T-helper 17 cell (primary cell): ENCODE measurements at places on chromosomes 16 and 17.

DNA sequence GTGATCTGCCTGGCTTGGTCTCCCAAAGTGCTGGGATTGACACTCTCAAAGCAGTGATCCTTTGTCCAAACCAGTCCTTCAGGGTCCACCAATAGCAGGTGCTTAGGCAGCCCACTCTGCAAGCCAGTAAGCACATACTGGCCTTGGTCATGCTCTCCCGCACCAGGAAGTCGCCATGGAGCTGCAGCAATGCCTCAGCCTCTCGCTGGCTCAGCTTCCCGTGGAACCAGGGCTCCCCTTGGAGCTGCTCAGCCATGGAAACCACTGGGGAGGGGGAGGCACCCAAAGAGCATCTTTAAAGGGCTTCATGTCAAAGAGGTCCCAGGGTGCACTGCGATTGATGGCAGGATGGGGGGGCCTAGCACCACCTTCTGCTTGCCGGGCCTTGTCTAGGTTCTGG is 9.6 kb upstream of the UBTF start:
- no peak for DNase-seq

DNA sequence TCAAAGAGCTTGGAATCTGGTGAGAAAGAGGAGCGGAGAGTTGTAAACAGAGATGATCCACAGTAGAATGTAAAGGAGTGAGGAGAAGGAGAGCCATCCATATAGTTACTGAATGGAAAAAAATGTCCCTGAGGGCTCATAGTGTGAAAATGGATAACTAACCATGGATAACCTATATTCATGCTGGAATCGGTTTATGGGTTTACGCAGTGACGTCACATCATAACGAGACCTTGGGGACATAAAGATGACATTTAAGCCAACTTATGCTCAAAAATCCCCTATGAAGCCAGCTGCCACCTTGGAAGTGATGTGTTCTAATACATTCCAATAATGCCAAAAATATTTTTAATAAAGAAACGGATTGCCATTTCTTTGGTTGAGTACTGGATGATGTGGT is 22.5 kb downstream of the IRX6 start:
- DNase-seq, result no peak

DNA sequence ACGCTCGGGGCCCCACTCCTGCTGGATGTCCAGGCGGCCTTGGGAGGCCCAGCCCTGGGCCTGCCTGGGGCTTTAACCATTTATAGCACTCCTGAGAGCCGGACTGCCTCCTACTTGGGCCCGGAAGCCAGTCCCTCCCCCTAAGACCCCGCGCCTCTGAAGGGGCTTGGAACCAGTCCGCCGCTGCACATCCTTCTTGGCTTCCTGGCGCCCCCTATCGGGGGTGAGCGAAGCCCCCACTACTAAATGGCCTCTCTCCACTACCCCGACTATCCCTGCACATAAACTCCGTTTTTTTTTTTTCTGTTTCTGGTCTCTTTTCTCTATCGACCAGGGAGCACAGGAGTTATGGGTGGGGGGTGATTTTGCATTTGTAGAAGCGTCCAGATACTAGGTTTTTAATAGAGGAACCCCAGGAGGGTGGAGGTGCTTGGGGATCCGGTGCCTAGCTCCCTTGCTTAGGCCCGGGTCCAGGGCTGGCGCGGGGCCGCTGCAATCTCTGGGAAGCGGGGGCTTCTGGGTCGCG is 633 bp upstream of the NOL3 start:
- no peak for DNase-seq

DNA sequence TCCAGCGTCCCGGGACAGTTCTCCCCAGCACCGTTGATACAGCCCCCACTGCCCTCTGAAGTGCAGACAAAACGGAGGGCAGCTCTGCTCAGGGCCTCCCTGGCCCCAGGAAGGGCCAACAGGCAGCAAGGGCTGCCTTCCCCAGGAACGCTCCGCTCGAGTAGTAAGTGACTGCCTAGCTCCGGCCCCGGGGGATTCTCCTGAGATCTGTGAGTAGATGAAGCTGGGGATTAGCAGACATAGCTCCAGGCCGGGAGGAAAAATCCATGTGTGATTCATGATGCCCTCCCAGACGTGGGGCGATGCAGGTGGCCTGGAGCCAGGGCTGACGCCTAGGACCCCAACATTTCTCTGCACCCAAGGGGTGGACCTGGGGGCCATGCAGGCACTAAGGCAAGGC is 85.3 kb downstream of the ENGASE start:
- DNase-seq, result no peak

DNA sequence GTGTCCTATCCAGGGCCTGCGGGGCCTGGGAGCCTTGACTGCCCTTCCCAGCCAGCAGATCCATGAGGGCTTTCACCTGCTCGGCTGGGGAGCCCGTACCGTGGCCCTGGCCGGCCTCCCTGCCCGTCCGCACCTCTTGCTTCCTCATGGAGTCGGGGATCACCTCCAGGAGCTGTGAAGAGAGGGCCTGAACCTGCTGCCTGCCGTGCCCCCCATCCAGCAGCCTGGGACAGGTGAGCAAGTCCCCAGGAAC is 12.4 kb downstream of the NLRC3 start:
- DNase-seq, result no peak

- no peak for DNase-seq
Measured at GRCh38 chr17:67509390-67510287, 132.6 kb downstream of the PITPNC1 start.

GRCh38 chr17:61152898-61153297 is 246.7 kb upstream of the TBX2 start:
- DNase-seq, result no peak

DNA sequence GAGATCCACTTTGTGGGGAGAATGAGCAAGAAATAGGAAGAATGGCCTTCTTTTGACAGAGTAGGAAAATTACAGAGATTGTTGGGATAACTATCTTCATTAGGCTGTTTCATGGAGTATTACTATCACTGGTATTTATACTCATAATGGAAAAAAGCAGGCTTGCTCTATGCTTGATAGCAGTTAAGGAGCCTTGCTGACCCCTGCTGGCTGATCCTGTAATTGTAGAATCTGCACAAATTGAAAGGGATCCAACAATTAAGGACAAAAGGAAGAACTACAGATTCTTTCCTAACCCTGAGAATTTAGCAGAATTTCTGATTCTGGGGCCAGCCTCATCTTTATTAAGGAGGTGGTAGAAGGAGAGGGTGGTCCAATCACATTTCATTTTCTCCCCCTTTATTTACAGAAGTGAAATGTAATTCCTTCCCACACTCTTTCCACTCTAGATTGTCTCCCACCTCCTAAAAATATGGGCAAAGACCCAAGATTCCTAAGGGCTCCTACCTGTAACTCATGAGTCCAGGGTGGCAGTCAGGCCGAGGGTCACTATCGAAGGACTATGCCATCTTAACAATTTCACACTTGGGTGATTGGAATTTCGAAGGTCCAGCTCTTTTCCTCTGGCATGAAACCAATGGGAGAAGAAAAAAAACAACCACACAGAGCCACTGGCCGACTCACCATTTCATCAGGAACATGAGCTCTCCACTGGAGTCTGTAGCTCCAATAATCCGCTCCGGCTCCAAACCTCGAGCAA is 26.3 kb downstream of the NFE2L1 start:
- DNase-seq, result peak; percentile 45

- DNase-seq, result no peak
Measured at GRCh38 chr16:22132801-22133200, 29.5 kb upstream of the SDR42E2 start.

GRCh38 chr16:68219725-68220351 is 16.1 kb downstream of the ESRP2 start:
- no peak for DNase-seq

DNA sequence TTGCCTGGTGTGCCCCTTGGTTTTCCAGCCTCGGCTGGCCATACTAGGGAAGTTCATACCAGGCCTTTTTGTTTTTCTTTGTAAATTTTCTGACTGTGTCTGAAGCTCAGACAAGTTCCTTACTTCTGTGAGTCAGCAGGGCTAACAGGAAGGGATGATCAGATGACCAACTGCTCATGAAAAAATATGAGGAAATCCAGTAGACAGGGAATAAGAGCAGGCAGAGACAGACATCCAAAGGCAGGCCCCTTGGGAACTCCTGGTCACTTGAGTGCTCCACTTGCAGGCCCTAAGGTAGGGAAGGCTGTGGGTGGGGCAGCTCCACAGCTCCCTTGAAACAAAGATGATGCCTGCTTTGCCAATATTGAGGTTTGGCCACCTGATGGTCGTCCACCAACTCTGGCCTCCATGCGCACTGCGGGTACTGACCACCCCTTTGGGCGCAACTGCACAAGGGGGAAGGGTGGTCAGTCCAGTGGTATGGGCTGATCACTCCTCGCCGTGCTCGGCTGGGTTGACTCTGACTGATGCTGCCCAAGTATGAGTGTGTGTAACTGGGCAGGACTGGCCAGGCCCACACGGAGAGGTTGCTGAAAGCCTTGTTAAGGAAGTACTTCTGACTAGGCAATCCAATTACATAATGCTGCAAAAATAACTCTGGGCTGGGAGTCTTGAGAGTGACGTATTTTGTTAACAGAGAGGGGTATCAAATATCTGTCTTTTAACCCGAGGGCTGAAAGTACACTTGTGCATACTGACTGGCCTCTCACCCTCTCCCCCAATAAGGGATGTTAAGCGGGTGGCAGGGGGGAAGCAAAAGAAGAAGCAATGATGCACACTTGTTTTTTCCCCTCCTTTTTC is 20.8 kb upstream of the ZFHX3 start:
- DNase-seq, result no peak

GRCh38 chr17:80474231-80474960 is 2.0 kb downstream of the NPTX1 start:
- no peak for DNase-seq

- no peak for DNase-seq
Measured at GRCh38 chr16:85078952-85079351, 33.3 kb downstream of the CIBAR2 start.

- no peak for DNase-seq
Measured at GRCh38 chr16:11755022-11755760, 12.5 kb upstream of the TXNDC11 start.

- DNase-seq, result no peak
Measured at GRCh38 chr16:85637808-85638647, 24.9 kb downstream of the GSE1 start.

DNA sequence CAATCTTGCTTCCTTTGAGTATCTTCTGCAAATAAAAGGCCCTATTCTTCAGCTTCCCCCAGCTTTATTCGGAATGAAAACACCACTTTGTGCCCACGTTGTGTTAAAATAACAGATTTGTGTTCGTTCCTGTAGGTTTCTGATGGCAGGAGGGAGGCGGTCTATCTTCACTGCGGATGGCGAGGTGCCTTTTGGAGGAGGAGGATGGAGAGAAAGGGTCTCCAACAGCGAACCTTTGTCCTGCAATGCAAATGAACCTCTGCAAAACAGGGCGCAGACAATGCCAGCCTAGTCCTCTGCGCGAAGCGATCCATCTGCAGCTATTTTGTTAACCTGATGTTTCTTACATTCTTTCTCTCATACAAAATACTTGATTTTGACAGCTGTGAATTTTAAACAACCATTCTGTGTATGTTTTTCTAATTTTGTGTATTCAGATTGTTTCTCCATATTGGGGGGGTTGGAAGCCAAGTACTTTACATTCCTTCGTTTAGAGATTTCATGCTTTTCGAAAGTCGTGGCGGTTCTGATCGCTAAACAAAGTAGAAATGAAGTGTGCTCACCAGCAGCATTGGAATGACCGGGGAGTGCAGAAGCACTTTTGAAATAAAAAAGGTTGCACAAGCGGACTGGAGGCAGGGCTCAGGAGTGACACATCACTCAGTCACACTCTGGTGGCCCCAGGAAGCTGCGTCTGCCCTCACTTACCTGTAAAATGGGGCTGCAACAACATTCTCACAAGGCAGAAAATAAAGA is 279.0 kb upstream of the IRX5 start:
- DNase-seq, result no peak

GRCh38 chr17:78538033-78538776 is 39.0 kb downstream of the DNAH17 start:
- no peak for DNase-seq

- no peak for DNase-seq
Measured at GRCh38 chr17:45341533-45342158, 24.8 kb upstream of the MAP3K14 start.

- no peak for DNase-seq
Measured at GRCh38 chr17:75927286-75927922, 13.4 kb downstream of the FBF1 start.

- DNase-seq, result no peak
Measured at GRCh38 chr17:34177642-34178041, 77.4 kb upstream of the CCL2 start.
